M059J (cell line): ENCODE measurements at places on chromosomes 7 and 10.
A peak's percentile ranks its signal among the peaks of the same experiment; 100 is the strongest.

GRCh38 chr7:94595717-94596116 lies 60.2 kb downstream of the SGCE start:
- DNase-seq: no peak

- DNase-seq: peak; percentile 78
Measured at GRCh38 chr10:110273474-110273873, 31.2 kb downstream of the SMNDC1 start.

DNA sequence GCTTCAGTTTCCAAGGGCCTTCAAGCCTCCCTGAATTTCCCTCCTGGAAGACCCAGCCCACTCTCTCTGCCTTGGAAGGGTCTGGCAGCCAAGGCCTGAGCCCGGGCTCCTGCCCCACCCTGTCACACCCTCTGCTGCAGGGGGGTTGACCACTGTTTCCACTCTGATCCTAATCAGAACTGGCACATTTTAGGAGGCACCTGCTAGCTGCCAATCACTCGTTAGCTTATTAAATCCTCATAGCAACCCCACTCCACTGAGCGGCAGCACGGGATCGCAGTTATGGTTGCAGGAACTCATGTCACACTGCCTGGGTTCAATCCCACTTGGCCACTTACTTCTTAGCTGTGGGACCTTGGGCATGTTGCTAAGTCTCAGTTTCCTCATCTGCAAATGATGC lies 12.9 kb downstream of the HSPB1 start:
- DNase-seq: no peak

DNA sequence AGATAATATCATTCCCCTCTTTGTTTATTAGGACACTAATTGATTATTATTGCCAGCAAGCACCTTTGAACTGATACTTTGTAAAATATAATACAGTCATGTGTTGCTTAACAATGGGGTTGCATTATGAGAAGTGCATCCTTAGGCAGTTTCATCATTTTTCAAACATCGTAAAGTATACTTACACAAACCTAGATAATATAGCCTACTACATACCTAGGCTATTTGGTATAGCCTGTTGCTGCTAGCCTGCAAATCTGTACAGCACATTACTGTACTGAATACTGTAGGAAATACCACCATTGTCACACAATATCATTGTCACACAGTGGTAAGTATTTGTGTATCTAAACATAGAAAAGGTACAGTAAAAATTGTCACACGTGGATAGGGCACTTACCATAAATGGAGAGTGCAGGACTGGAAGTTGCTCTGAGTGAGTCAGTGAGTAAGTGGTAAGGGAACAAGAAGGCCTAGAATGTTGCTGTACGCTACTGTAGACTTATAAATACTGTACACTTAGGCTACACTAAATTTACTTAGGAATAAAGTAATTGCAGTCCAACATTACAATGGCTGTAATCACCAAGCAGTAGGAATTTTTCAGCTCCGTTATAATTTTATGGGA lies 70.7 kb downstream of the LCOR start:
- DNase-seq: no peak

DNA sequence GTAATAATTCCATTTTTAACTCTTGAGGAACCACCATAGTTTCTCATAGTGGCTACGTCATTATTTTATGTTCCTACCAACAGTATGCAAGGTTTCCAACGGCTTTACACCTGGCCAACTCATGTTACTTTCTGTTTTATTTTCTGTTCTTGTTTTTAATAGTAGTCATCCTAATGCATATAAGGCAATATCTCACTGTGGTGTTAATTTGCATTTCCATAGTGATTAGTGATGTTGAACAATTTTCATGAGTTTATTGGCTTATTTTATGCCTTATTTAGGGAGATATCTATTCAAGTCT lies 465.5 kb upstream of the KLF6 start:
- no peak for DNase-seq

DNA sequence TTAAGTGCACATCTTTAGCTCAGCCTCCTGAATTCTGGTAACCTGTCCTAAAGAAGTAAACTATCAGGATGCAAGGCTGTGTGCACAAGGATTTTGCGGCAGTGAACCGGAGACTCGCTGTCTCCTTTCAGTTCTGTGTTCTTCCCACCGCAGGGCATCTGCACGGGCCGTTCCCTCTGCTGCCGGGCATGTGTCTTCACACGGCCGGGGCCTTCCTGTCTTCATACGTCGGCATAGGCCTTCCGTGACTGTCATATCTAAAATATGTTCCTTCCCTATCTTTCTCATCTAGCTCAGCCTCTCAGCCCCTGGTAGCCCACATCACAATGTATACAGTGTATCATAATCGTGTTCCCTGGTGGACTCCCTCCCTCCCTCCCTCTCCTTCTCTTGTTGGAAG lies 16.4 kb downstream of the PALD1 start:
- DNase-seq: no peak

DNA sequence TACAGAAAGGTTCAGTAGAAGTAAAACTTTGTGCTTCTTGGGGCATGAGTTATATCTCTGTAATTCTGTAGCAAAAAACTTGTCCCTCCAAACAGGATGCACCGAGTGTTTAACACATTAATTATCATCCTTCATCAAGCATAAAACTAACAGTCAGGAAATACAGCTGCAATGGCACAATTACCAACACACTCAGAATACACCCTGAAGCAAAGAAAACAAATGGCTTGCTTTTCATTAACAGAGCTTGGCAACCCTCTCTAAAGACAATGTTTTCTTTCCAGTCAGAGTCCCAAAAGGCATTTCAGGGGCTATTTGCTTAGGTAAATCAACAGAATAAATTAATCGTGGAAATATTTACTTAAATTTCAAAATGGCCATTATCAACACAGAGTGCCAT lies 107.7 kb downstream of the ICA1 start:
- no peak for DNase-seq
